ENCODE measurements at places on chromosomes 16 and 17.
A peak's percentile ranks its signal among the peaks of the same experiment; 100 is the strongest.

- no peak for DNase-seq
Observed at GRCh38 chr16:49278944-49279725, 2.5 kb downstream of the CBLN1 start.

GRCh38 chr16:15034266-15035162, 21.4 kb downstream of the NTAN1 start:
- no peak for DNase-seq

- DNase-seq, result no peak
Observed at GRCh38 chr17:67982034-67982640, 14.1 kb downstream of the C17orf58 start.

DNA sequence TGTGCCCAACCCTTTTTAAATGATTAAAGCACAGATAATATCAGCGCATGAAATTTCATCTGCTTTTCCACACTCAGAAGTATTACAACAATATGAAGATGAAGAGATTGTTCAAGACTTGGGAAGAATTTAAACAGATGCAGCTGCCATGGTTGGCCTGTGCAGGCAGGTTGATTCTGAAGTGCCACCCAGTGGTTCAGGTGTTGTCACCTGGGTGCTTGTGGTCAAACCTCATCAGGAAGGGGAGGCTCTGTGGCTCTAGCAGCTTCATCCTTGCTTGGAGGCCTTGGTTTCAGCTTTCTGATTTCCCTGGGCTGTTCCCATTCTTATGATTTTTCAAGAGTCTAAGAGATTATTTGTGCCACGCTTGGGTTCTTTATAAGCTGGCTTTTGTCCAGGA, 22.2 kb upstream of the CLEC18C start:
- no peak for DNase-seq

GRCh38 chr17:73247726-73248125, 14.0 kb downstream of the CPSF4L start:
- no peak for DNase-seq

DNA sequence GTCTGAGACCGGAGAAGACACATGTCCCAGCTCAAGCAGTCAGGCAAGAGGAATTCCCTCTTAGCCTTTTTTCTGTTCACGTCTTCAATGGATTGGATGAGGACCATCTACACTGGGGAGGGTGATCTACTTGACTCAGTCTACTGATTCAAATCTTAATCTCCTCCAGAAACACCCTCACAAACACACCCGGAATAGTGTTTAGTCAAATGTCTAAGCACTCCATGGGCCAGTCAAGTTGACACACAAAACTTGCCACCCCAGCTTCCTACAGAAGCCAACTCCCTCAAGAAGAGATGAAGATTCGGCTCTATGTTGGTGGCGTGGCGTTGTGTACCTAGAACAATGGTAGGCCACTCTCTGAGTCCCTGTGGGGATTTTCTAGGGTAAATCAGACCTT, 22.5 kb upstream of the NKD1 start:
- no peak for DNase-seq

GRCh38 chr16:88738151-88739084, 32.1 kb downstream of the CTU2 start:
- DNase-seq, result no peak

DNA sequence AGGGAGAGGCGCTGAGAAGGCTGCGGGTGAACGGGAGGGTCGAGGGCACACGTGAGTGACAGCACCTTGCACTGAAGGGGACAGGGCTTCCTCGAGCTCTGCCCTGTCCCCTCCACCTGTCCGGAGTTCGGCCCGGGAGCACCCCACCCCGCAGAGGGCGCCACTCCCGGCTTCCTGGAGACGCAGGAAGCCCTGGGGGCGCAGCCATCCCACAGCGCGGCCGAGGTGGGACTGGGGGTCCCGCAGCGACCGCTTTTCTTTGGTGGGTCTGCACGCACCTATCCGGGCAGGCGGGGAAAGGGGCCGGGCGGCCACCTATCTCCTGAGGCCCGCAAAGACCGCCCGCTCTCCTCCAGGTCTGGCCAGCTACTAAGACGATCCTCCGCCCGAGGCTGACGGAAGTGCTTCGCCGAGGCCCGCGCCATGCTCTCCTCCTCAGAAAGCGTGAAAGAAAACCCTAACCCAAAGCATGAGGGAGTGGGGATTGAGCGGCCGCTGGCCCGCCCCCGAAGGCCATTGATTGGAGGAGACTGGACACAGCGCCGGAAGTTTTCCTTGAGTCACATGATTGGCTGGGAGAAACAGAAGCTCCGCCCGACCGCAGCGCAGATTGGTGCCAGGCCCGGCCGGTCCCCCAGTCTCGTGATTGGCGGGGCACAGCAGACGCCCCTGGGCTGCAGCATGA, 34.4 kb downstream of the DDX19A start:
- DNase-seq, result peak; percentile 85

- DNase-seq, result no peak
Observed at GRCh38 chr17:57210972-57211411, 45.3 kb upstream of the MSI2 start.
